Spinal cord (tissue), 10 donors: ENCODE measurements at places on chromosomes 7 and 10. TPM values are rescaled to one million over a fixed set of nuclear protein-coding genes. Genes with fewer than 3 reads are reported as not detected.

Gene GPC2
- total RNA-seq: 6.1 TPM

- DNase-seq: no peak
Observed at GRCh38 chr10:122481296-122482056, 20.1 kb downstream of the HTRA1 start.

- no peak for DNase-seq
Observed at GRCh38 chr7:102875700-102876295, 37.0 kb upstream of the LRRC17 start.

DNA sequence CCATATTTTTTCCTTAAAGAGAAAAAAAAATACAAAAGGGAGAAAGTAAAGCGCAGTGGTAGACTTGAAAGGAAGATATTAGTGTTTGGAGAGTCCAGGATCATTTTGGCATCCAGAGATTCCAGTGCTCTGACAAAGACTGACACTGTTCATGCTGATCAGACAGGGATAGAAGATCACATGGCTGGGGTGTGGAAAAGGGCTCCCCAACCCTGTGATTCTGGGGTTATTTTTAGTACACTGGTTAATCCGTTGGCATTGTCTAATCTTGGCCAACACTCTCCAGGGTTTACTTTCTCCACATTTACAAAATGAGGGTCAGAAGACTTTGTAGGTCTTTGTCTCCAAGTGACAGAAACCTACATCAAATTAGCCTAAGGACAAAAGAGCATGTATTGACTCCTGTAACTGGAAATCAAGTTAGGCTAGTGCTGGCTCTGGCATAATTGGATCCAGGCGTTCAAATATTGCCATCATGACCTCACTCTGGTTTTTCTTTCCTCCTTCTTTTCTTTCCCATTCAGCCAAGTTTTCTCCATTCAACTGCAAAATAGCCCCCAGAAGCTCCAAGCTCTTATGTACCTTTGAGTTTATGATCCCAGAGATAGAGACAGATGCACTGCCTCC lies 181.6 kb downstream of the PHTF2 start:
- no peak for DNase-seq

Gene GIMAP4
- total RNA-seq: 46.2 TPM

Gene GIMAP8
- total RNA-seq: 4.7 TPM

DNA sequence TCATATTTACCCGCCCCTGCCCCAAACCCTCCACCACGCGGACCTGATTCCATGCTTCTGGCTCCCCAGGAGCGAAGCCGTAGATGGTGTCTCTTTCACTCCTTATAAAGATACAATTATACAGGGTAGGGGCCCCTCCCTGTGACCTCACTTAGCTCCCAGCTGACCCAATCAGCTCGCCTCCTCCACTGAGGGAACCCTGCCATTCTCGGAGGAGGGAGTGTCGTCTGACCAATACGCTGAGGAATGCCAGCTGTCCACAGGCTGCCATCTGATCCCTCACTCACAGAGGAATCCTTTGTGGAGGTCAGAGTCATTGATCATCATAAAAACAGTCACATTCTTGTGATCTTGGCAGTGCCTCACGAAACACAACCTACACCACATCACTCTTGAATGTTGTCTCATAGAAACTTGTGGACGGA lies 67.5 kb upstream of the INSIG1 start:
- DNase-seq: no peak

Gene SORBS1
- 129 TPM for total RNA-seq
